ENCODE measurements at places on chromosomes 7 and 10. TPM values are rescaled to one million over a fixed set of nuclear protein-coding genes. Genes with fewer than 3 reads are reported as not detected.

Gene RET
- total RNA-seq = 2.1 TPM

DNA sequence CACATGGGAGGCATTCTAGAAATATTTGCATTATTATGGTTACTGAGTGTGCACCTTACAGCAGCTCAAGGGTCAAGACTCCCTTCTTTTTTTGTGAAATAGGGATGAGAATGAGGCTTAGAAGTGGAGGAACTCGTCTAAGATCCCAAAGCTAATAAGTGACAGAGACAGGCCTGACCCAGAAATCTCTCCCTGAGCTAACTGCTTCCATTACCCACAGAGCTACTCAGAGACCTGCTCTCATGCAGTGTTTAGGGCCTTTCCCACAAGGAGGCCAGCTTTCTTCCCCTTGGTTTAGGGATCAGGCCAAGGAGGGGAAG lies 301.7 kb downstream of the RPS24 start:
- H3K36me3 ChIP-seq = no peaks in the 10 kb centered on the region
- H3K27ac ChIP-seq = no peak overlapping the region
- H3K27me3 ChIP-seq = no peaks in the 10 kb centered on the region
- no peak overlapping the region for H3K4me3 ChIP-seq
- DNase-seq = no peak

DNA sequence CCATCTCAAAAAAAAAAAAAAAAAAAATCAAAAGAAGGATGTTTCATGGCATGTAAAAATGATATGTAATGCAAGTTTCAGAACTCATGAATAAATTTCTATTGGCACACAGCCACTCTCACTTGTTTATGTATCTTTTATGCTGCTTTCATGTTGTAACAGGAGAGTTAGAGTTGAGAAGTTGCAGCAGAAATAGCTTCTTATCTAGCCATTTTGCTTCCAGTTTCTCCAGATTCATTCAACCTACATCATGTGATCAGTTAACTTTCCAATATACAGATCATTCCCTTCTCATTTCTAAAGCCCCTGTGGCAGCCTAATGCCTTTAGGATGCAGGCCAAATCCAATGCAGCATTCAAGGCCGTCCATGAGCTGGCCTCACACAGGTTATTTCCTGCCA lies 30.4 kb downstream of the ZNF786 start:
- H3K4me1 ChIP-seq = peaks cover 2% of the 10 kb centered on the region
- H3K36me3 ChIP-seq = no peaks in the 10 kb centered on the region
- no peaks in the 10 kb centered on the region for H3K27me3 ChIP-seq

GRCh38 chr10:72285972-72286521 lies 12.3 kb downstream of the DDIT4 start:
- no peak overlapping the region for H3K27ac ChIP-seq
- H3K36me3 ChIP-seq = no peaks in the 10 kb centered on the region
- no peak overlapping the region for H3K4me3 ChIP-seq
- DNase-seq = no peak

Gene AQP1
- 139 TPM for total RNA-seq

- H3K36me3 ChIP-seq = peaks cover 52% of the 10 kb centered on the region
- H3K4me1 ChIP-seq = no peaks in the 10 kb centered on the region
- H3K27ac ChIP-seq = no peak overlapping the region
- H3K4me3 ChIP-seq = no peak overlapping the region
- no peaks in the 10 kb centered on the region for H3K27me3 ChIP-seq
Measured at GRCh38 chr7:22811746-22812280, 10.8 kb downstream of the TOMM7 start.
